ENCODE measurements at places on chromosomes 4 and X. TPM values are rescaled to one million over a fixed set of nuclear protein-coding genes. Genes with fewer than 3 reads are reported as not detected.

CACNA1F gene
- total RNA-seq, result 0.12 TPM

HS3ST1 gene
- total RNA-seq, result 0.06 TPM

STK26 gene
- total RNA-seq, result 0.79 TPM

PNMA5 gene
- total RNA-seq, result not detected

- H3K27ac ChIP-seq, result peak overlapping the region; percentile 58
- H3K36me3 ChIP-seq, result peaks cover 6% of the 10 kb centered on the region
- no peak overlapping the region for H3K4me3 ChIP-seq
- no peak for DNase-seq
- H3K27me3 ChIP-seq, result no peaks in the 10 kb centered on the region
Observed at GRCh38 chr4:84691170-84691691, 108.3 kb downstream of the CDS1 start.

GRCh38 chrX:131649741-131650140, 105.9 kb downstream of the OR13H1 start:
- H3K4me3 ChIP-seq, result no peak overlapping the region
- no peaks in the 10 kb centered on the region for H3K36me3 ChIP-seq
- no peaks in the 10 kb centered on the region for H3K4me1 ChIP-seq
- peaks cover 21% of the 10 kb centered on the region for H3K27me3 ChIP-seq

- peaks cover 21% of the 10 kb centered on the region for H3K36me3 ChIP-seq
- DNase-seq, result no peak
- no peaks in the 10 kb centered on the region for H3K27me3 ChIP-seq
- H3K4me3 ChIP-seq, result no peak overlapping the region
- H3K27ac ChIP-seq, result no peak overlapping the region
Observed at GRCh38 chrX:147927256-147927655, 15.5 kb downstream of the FMR1 start.

GRCh38 chrX:107861056-107861455, 35.4 kb downstream of the MID2 start:
- H3K36me3 ChIP-seq, result no peaks in the 10 kb centered on the region
- no peaks in the 10 kb centered on the region for H3K4me1 ChIP-seq
- H3K4me3 ChIP-seq, result no peak overlapping the region
- H3K27ac ChIP-seq, result no peak overlapping the region
- no peak for DNase-seq
- H3K27me3 ChIP-seq, result peaks cover 15% of the 10 kb centered on the region

- no peak overlapping the region for H3K27ac ChIP-seq
- no peak for DNase-seq
- no peaks in the 10 kb centered on the region for H3K36me3 ChIP-seq
- no peaks in the 10 kb centered on the region for H3K4me1 ChIP-seq
- no peak overlapping the region for H3K4me3 ChIP-seq
Observed at GRCh38 chr4:94934201-94934600, 176.4 kb downstream of the BMPR1B start.

DNA sequence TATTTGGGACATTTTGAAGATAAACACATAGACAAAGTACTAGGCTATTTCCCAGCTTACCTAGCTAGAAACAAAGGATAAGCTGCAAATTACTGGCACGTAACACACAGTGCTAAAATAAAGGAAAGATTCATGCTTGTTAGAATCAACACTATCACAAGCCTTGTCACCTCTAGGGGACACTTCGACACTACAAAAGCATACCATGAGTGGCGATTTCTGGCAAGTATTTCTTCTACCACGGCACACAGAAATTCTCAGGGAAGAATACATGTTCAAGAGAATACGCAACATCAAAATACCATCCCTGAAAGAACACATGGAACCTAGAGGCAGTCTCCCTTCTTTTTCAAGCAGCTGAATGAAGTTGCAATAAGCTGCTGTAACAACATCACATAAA, 5.1 kb downstream of the MECP2 start:
- no peak for DNase-seq
- H3K4me3 ChIP-seq, result no peak overlapping the region
- no peaks in the 10 kb centered on the region for H3K36me3 ChIP-seq
- no peak overlapping the region for H3K27ac ChIP-seq

DNA sequence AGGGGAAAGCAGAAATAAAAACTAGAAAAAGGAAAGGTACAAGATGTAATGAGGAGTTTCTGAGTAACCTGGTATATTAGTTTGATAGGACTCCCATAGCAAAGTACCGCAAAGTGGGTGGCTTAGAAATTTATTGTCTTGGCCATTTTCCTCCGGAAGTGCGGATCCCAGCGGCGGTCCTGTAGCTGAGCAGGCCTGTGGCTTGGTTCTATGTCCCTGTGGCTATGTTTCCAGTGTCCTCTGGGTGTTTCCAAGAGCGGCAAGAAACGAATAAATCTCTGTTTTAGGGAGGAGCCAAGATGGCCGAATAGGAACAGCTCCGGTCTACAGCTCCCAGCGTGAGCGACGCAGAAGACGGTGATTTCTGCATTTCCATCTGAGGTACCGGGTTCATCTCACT, 44.0 kb upstream of the LDB2 start:
- H3K4me3 ChIP-seq, result no peak overlapping the region
- H3K27ac ChIP-seq, result no peak overlapping the region
- no peaks in the 10 kb centered on the region for H3K27me3 ChIP-seq
- DNase-seq, result no peak
- no peaks in the 10 kb centered on the region for H3K36me3 ChIP-seq
- no peaks in the 10 kb centered on the region for H3K4me1 ChIP-seq
